ENCODE measurements at places on chromosomes 13 and 19.

GRCh38 chr13:51783428-51784094 is 20.4 kb downstream of the DHRS12 start:
- no peak for DNase-seq

DNA sequence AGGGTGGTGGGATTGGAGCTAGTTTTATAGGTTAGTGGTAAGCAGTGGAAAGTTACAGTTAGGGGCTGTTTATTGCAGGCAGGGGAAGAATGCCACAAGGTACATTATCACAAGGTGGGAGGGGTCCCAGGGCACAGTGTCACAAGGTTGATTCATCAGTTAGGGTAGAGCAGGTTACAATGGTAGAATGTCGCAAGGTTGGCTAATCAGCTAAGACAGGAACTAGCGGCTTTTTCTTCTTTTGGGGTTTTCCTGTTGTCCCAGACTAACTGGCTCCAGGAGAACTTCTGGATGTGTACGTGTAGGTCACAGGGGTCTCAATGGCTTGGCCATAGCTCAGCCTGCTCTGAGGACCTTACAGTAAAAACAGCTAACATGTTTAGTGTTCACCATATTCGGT is 1221.1 kb downstream of the SLITRK1 start:
- DNase-seq, result no peak

- no peak for DNase-seq
Measured at GRCh38 chr13:110893571-110893970, 21.3 kb downstream of the ANKRD10 start.

GRCh38 chr19:10206226-10206885 is 11.6 kb upstream of the DNMT1 start:
- no peak for DNase-seq

- DNase-seq, result no peak
Measured at GRCh38 chr19:35751839-35752745, 3.7 kb downstream of the LIN37 start.

DNA sequence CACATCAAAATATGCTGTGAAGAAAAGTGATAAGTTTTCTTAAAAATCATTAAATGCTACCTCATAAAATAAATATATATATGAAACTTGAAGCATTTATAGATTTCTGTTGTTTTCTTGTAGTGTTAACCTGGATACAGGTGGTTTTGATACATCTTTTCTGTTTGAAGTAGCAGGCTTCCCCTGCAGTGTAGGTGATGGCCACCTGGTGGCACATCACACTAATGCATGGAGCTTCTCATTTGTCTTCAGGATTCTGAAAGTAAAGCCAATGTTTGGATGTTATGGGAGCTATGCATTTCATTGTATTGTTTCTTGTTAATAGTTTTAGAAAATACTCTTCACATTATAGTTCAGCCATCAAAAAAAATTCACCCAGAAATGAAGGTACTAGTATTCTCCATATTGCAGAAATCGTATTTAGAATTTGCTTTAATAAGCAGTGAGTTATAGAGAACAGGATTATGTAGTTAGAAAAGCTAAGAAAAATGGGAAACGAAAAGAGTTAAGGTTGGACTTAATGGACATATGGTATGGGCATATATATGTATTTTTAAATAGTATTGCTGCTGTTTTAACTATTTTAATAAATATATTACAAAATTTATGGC is 18.7 kb downstream of the GPR180 start:
- DNase-seq, result no peak

- no peak for DNase-seq
Measured at GRCh38 chr13:51329606-51330005, 9.9 kb upstream of the SERPINE3 start.

DNA sequence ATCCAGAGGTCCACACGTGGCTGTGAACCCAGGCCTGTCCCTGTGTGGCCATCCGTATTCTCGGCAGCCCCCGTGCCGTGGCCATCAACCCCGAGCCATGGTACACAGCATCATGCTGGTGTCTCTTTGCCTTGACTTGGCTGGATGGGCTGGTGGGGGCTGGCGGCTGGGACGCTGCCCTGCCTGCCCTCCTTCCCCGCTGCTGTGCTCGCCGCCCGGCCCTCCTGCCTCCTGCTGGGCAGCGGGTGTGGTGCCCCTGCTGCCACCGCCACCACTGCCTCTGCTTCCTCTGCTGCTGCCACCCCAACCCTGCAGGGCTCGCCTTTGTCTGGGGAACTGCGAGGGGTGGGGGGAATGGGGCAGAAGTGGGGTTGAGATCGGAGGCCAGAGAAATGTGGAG is 19.7 kb upstream of the EHD2 start:
- DNase-seq, result no peak

- DNase-seq, result no peak
Measured at GRCh38 chr19:39514840-39515550, at the start of gene SELENOV. SELENOV (plus strand) TSS chr19:39515139; CDS start chr19:39515213, 74 bp downstream.
